AG09309 (cell line): ENCODE measurements at places on chromosomes 2 and 18.
A peak's percentile ranks its signal among the peaks of the same experiment; 100 is the strongest.

DNA sequence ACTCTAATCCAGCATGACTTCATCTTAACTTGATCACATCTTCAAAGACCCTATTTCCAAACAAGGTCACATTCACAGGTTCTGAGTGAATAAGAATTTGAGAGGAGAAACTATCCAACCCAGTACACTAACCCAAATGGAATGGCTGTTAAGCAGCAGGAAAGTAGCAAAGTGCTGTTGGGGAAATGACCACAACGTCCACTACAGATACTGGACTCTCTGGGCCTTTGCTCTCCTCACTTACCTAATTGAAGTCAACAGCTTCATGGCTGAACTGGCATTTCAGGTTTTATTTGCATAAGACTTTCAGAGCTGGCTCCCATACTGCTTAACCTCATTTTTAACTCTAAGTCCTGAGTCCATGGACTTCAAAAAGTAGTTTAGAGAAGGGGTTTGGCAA is 38.0 kb upstream of the ACVR2A start:
- DNase-seq, result no peak

DNA sequence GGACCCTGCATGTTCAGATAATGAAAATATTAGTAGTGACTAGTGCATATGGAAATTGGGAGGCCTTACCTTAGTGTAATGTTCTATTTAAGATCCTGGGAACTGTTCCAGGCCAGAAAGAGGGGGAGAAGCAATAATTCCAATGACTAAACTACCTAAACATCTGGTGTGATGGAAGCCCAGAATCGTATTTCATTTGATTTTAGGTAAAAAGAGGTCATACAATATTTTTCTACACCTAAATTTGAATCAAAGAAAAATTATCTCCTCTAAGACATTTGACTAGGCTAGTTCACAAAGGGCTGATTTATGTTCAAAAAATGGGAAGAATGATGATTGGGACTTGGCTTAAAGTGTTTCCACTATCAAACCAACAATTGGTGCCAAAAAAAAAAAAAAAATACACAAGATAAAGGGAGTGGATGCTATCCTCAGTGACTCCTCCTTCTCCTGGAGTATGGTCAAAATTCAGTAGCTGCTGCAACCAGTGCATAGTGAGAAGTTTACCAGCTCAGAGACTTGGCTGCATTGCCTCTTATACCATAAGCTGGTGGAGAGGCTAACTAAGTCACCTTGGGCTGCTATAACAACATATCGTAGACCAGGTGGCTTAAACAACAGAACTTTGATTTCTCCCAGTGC is 1038.3 kb upstream of the ACVR2A start:
- no peak for DNase-seq

DNA sequence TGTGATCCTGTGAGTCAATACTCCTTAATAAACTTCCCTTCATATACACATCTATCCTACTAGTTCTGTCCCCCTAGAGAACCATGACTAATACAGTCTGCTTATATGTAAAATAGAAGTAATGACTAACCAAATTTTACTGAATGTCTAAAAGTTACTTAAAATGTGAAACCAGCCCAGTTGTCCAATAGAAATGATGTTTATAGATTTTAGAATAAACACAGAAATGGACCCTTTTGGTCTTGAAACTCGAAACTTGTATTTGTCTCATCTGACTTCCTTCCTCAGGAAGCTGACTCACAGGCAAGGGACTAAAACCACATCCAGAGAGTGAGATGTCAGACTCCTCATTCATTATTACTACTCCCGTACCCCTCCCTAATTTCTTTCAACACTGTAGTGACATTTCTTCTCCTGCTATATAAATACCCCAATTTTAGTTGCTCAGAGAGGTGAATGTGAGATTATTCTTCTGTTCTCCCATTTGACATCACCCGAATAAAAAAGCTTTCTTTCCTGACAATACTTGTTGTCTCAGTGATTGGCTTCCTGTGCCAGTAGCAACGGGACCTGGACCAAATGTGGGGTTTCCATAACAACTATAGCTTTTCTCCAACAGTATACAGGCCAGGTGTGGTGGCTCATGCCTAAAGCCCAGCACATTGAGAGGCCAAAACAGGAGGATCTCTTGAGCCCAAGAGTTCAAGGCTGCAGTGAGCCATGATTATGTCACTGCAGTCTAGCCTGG is 486.0 kb downstream of the ERBB4 start:
- DNase-seq, result peak; percentile 11

GRCh38 chr18:55120896-55121295 is 161.6 kb upstream of the CCDC68 start:
- DNase-seq, result no peak

- no peak for DNase-seq
These were observed 13.7 kb downstream of the HYCC2 start for GRCh38 chr2:201057715-201058248.

DNA sequence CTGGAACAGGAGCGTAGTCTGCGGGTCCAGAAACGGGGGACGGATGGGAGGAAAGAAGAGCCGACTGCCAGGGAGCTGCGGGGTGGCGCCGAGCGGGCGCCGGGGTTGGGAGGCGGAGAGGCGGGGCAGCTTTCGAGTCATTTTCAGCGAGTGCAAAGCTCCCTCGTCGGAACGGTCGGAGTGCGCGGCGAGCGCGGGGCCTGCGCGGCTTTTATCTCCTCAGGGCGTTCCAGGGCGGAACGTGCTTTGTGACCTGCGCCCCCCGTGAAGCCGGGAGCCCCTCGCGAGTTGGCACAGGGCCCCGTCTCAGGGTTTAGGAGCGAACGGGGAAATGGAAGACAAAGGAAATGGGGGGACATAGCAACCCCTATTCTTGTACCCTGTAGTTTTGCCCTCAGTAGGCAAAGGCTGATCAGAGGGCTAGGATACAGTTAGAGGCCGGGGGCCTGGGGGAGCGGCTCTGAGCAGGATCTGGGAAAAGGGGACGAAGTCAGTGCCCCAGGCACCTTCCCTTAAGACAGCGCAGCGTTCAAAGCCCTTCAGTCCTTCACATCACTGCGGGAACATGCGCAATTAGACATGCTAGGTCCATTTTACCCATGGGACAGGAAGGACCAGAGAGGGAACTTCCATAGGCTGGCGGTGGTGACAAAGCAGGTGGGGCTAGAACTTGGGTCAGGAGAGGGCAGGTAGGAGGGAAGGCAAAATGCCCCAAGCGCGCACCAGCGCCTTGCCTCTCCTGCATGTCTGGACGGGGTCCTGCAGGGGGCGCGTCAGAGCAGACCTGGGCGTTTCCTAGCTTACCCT is 60.1 kb upstream of the IL1RL1 start:
- no peak for DNase-seq

- no peak for DNase-seq
These were observed 165.0 kb upstream of the ZNF521 start for GRCh38 chr18:25516747-25517498.

GRCh38 chr2:128280901-128281321 is 37.8 kb downstream of the HS6ST1 start:
- DNase-seq, result no peak

DNA sequence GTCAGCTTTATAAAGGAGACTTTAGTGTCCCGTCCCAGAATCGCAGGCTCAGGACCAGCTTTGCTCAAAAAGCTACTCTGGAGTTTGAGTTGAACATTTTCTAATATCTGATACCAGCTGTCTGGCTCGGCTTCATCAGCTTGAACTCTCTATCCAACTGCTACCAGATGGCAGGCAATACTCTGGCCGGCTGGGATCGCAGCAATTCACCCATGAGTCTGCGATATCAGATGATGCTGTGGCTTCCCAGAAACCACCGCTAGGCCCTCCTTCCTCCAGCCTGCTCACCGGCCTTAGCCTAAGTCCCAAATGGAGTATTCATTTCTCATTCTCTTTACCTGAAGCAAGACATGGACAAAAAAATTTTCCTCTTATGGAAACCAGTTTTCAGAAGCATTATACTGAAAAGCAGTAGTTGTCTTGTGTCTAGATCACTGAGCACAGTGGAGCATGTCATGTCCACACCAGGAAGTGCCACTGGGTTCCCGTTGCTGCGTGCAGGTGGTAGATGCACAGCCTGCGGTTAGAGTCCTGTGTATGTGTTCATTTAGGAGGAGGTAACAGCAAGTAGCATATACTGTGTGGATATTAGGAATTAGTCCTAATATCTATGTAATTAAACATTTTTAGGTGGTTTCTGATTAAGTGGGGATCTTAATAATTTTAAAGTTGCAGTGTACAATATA is 162.0 kb upstream of the SOX11 start:
- DNase-seq, result no peak

DNA sequence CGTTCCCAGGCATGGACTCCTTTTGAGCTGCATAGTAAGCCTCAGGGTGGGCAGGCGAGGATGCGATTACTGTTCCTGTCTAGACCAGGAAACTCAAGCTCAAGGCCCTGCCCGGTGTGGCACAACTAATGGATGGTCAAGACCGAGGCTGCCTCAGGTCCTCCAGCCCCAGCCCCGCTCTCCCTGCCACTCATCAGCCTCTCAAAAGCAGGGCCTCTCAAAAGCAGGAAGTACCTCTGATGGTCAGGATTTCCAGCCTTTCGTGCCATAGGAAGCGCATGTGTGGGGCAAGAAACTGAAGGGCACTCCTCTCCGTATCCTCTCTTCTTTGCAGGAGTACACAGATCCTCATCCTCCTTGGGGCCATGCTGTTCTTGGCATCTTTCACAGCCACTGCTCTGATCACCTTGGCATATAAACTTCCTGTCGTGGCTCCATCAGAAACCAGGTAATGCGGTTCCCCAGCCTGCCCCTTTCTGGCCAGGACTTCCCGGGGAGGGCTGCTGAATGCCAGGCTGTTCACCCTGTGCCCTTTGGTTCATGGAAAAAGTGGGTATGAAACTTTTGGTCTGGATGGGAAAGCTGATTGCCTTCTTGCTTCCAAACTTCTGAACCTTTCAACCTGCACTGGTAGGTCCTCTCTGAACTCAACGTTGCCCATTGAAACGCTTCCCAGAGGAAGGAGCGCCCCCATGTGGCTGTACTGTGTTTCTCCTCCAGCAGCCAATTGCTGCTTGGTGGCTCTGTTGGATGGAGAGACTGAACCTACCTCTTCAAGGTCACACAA is 82.8 kb upstream of the SEC11C start:
- no peak for DNase-seq

GRCh38 chr18:44741511-44741910 is 60.8 kb downstream of the SETBP1 start:
- DNase-seq, result no peak

DNA sequence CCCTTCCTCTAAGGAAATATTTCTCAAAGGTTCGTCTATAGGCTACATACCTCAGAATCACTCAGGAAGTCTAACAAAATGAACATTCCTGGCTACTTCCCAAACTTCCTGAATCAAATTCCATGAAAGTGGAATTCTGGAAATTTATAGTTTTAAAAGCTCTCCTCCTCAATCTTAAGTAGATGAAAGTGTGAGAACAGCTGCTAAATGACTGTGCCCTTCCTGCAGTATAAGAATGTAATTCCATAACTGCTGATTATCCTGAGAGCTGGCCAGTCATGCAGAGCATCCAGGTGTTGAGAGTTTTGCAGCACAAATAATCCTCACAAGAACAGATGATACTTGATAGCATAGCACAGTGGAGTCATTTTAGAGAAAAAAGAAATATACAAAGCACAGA is 265.0 kb downstream of the KCNJ3 start:
- DNase-seq, result no peak

DNA sequence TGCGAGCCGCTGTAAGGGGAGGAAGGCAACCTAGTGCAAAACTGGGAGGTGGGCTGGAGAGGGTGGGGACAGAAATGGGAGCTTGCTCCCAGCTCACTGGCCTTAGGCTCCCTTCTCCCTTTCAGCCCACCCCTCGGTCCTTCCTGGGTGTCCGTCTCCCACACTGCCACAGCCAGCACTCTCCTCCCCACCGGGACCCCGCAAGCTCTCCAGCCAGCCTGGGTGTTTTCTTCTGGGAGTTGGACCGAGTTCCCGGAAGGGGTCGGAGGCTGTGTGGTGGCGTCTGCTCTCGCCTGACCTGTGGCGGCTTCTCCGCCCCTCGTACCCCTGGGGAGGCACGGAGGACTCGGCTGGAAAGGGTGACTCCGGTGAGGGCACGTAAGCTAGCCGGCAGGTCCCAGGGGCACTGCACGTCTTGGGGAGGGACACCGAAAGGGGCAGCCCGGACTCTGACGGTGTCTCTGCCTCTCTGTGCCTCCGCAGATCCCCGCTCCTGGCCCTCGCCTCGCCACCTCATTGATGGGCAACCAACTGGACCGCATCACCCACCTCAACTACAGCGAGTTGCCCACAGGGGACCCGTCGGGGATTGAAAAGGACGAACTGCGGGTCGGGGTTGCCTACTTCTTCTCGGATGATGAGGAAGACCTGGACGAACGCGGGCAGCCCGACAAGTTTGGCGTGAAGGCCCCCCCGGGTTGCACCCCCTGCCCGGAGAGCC is 1.1 kb downstream of the LRATD1 start:
- DNase-seq, result no peak

GRCh38 chr18:48641981-48642380 is 103.2 kb downstream of the CTIF start:
- no peak for DNase-seq

DNA sequence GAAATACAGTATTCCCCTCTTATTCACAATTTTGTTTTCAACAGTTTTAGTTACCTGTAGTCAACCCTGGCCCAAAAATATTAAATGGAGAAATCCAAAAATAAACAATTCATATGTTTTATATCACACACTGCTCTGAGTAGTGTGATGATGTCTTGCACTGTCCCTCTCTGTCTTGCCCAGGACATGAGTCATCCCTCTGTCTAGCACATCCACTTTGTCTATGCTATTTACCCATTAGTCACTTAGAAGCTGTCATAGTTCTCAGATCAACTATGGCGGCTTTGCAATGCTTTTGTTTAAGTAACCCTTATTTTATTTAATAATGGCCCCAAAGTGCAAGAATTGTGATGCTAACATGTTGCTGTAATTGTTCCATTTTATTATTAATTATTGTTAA is 380.6 kb upstream of the REG3G start:
- DNase-seq, result no peak

- no peak for DNase-seq
These were observed 286.2 kb downstream of the TCF4 start for GRCh38 chr18:55301824-55302166.

- DNase-seq, result no peak
These were observed 89.1 kb downstream of the TGIF1 start for GRCh38 chr18:3538954-3539617.

DNA sequence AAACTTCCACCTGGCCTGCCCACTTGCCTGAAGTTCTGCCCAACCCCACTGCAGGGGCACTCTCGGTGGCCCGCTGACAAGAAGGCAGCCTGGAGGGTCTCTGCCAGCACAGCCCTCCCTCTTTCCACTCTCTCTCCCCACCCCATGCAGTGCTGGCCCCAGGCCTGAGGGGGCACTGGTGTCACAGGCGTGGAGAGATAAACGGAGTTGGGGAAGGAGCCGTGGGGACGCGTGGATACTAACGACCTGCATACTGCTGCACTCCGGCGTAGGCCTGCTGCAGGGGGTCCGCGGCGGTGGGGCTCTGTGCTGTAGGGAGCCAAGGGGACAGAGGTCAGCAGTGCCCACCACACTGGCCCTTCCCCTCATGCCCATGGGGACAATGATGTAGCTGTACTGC is 299.3 kb downstream of the CELF4 start:
- no peak for DNase-seq

DNA sequence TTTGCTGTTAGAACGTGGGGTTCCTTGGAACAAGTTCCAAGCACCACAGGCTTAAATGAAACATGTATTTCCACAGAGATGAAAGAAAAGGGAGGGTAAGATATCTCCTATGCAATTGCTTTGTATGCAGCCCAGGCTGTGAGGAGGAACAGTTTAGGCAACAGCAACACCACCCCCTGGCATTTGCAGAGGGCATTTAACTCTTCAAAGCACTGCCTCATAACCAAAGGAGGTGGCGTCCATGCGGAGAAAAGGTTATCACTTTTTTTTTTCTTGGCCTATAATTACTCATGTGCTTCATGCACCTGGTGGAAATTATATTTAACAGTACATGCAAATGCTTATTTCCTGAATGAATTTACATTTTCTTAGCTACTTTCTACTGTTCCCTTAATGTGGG is 286.0 kb downstream of the LPIN1 start:
- DNase-seq, result no peak
